ENCODE measurements at places on chromosomes 4 and X.

GRCh38 chr4:76447393-76447851 lies 12.4 kb downstream of the SHROOM3 start:
- no peak for DNase-seq

- DNase-seq: no peak
These were observed 1.6 kb upstream of the GSX2 start for GRCh38 chr4:54098375-54098774.

- no peak for DNase-seq
These were observed 17.9 kb downstream of the VSIG4 start for GRCh38 chrX:66021765-66022631.

DNA sequence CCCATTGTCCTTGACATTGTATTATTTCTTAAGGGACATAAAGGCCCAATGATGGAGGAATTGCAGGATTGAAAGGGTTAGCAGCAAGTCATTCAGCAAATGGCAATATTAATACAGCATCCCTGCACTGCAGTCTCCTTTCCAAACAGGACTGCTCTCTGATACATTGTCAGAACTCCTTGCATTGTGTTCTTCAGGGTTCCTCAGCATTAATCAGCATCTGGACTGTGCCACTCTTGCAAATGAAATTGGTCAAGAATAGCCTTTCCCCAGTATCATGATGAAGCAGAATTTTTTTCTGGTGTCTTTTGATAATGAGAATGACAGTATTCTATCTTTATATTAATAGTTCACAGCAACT lies 272.6 kb upstream of the HAND2 start:
- DNase-seq: no peak

- DNase-seq: no peak
These were observed 813.7 kb downstream of the DMD start for GRCh38 chrX:32397562-32398216.

DNA sequence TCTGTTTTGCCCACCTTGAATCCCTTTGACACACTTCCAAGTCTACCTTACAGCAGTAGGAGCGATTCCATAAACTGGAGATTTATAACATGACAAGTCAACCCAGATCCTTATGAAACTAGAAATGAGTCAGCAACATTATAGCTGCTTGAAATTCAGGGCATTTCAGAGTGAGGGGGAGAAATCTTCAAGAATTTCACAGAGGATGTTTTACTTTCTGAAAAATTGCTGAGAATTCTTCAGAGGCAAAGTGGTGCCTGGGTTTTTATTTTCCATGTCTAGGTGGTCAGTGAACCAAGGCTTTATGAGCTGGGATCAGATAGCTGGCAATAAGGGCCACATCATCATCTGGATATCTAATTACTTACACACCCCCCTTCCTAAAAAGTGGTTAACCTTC lies 119.8 kb downstream of the PPARGC1A start:
- no peak for DNase-seq

DNA sequence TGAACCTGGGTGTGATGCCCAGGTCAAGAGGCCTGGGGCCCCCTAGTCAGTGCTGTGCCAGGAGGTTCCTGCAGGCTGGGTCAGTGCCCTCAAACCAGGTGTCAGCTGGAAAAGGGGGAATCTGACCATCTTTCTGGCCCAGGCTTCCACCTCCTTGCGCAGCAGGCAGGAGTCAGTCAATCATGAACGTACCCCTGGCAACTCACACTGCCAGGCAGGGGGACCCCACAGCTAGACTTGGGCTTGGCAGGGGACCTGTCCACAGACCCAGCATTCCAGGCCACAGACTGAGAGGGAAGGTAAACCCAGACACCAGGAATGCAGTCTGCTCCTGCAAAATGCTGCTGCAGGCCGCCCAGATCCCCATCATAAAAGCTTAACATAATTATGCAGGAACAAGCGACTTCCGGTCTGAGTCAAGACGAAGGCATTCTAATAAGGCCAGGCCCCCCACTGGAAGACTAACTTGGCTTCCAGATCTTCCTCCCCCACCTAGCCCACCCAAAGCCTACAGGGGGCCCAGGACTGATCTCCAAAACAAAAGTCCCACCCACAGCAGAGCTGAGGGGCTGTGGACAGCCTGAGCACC lies 156.3 kb downstream of the BCOR start:
- DNase-seq: no peak

DNA sequence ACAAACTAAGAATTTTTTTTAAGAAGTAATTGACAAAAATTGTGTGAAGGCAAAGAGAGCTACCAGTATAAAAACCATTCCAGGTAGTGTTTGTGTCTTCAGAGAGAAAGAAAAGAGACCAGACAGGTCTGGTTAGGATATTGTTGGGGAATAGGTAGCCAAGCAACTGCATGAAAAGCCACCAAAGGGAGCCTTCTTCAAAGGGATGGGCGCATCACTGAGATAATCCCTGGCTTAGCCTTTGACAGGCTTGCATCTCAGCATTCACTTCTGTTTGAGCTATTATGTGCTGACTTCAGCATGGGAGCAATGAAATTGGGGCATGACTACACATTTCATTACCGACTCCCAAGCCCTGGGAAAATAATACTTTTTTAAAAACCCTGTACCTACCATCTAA lies 496.6 kb downstream of the IL1RAPL1 start:
- no peak for DNase-seq

GRCh38 chr4:85081196-85081595 lies 114.7 kb upstream of the WDFY3 start:
- DNase-seq: no peak

- no peak for DNase-seq
These were observed 100.9 kb downstream of the LCORL start for GRCh38 chr4:17920681-17921080.

- no peak for DNase-seq
These were observed 8.8 kb downstream of the DDX60 start for GRCh38 chr4:168309781-168310180.
